ENCODE measurements at places on chromosomes 3 and 15.

DNA sequence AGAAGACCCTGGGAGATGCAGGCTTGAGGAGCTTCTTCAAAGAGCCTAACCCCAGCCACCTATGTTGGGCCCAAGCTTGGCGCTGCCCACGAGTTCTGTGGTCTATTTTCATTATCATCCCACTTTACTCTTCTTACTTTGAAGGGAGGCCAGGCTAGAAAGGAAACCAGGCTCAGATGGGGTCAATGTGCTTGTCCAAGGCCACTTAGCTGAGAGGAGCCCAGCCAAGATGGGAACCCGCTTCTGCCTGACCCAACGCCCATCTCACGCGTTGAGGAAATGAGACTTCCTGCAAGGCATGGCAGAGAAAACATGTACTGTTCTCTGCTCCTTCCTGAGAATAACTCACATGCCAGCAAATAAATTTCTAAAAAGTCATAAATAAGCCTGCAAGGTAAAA lies 486.3 kb upstream of the PROK2 start:
- DNase-seq: no peak

DNA sequence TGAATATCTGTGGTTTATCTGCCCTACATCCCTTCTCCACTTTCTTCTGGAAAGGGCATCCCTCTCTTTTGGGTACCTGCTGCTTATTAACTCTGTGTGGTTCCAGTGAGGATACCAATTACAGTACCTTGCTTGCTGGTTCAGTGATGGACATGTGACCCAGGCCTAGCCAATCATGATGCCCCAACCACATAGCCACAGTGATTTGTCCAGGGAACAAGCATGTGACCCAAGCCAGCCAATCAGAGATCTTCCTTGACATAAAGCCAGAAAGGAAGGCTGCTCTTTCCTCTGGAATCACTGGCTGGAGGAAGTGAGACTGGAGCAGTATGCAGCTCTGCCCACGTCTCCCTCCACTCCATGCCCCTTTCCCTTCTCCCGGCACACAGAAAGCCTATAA lies 10.9 kb upstream of the TMEM158 start:
- DNase-seq: no peak

DNA sequence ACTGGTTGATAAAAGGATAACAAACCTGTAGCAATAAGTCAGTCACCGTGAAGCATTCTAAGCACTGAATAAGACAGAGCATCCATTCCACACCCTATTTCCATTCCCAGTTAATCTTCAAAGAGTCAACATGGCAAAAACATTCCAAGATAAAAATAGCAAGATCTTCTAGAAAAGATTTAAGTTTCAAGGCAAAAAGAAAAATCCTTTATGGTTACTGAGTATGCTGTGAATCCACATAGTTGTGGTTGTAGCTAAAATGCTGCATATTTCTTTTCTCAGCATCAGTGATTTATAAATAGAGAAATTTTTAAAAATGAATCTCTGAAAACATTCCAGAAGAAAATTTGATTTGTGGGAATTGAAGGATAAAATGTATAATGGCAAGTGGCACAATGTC lies 21.1 kb downstream of the GAP43 start:
- DNase-seq: no peak

- no peak for DNase-seq
Measured at GRCh38 chr3:12141350-12141749, 17.4 kb downstream of the TIMP4 start.

DNA sequence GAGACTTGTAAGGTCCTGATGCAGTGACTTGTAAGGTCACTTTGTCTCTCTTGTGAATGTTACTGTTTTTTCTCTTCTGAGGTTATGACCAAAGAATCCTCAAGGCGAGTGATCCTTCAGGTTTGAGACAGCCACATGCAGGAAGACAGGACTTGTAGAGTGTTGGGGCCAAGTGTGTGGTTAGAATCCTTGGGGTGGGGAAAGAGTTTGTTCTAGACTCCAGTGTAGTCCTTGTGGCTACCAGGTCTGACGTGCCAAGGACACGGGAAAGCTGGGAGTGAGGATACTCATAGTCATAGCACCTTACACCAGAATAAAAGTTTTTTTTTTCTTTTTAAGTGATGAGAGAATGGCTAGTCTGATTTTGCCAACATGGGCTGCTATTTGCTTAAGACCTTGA lies 7.3 kb upstream of the SACM1L start:
- DNase-seq: no peak

DNA sequence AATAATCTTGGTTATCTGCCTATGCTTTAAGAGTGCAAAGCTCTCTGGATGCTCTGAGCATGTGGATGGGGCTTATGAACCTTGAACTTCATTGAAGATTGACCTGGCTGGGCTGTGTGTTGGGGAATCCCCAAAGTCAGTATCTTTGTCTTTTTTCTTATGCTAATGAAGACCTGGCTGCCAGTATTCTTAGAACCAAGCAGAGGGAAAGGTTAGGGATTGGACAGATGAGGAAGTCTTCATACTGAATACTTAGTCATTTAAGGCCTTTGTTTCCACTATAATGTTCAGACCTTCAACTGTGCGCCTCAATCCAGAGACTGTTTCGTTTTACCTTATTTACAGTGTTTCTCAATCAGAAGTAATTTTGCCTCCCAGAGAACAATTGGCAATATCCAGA lies 42.5 kb upstream of the CMTM7 start:
- DNase-seq: no peak

DNA sequence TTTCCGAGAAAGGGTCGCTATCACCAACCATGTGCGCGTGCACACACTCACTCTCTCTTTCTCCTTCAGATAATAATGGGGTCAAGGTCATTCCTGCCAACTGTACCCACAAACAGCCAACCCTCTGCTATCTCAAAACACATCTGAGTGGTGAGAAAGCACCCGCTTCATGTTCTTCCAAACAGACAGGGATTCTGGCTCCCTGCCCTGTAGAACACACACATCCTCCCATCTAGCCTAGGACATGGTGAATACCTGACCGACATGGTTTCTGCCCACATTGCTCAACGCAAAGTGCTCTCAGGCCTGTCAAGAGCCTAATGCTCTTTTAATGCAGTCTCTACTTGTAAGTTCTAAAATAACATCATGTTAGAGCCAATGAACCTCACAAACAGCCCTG lies 302.2 kb downstream of the FOXP1 start:
- DNase-seq: no peak

GRCh38 chr3:188407158-188407880 lies 253.4 kb downstream of the LPP start:
- no peak for DNase-seq

- DNase-seq: peak; percentile 94
Measured at GRCh38 chr3:137264071-137264820, 306.5 kb downstream of the IL20RB start.

DNA sequence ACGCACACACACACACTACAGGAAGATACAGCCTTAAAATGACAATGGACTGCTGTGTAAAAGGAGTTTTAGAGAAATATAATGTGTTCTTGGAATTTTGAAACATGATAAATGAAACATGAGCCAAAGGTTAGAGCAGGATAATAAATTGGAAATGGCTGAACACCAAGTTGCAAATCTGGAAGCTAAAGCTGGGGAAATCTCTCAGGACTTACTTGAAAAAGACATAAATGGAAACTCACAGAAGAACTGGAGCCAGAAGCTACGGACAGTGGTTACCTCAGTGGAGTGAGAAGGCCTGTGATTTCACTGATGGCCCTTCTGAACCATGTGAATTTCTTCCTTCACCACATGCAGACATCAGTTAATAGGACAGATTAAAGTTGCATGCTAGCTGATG lies 37.3 kb upstream of the ATP10A start:
- no peak for DNase-seq

- no peak for DNase-seq
Measured at GRCh38 chr3:194046531-194046930, 89.4 kb upstream of the HES1 start.

Data from NCI-H1092 treated with DMSO at 0.1 percent for 48 hours (cell line).